Dermis lymphatic vessel endothelial cell (primary cell): ENCODE measurements at places on chromosomes 1 and 21. TPM values are rescaled to one million over a fixed set of nuclear protein-coding genes. Genes with fewer than 3 reads are reported as not detected.

Gene SPRR2E
- total RNA-seq, result not detected in 2 replicates

Gene ATP1A2
- total RNA-seq, result not detected in 2 replicates

Gene SRSF11
- total RNA-seq, result 98.5 and 116 TPM in 2 replicates

Gene DDAH1
- 31.1 and 47.8 TPM in 2 replicates for total RNA-seq

Gene GATAD2B
- total RNA-seq, result 4.8 and 5.8 TPM in 2 replicates

Gene DSTYK
- total RNA-seq, result 12.6 and 14.4 TPM in 2 replicates

Gene EDEM3
- total RNA-seq, result 58.0 and 71.9 TPM in 2 replicates

Gene FAM110D
- total RNA-seq, result 5.5 and 6.3 TPM in 2 replicates

Gene ETV3L
- total RNA-seq, result not detected in 2 replicates

Gene TPTE
- not detected in 2 replicates for total RNA-seq

Gene HNRNPU
- total RNA-seq, result 236 and 341 TPM in 2 replicates

Gene DDX20
- total RNA-seq, result 17.7 and 18.9 TPM in 2 replicates

Gene SPRR1A
- not detected in 2 replicates for total RNA-seq

Gene OR2G6
- total RNA-seq, result not detected in 2 replicates
